Activated T-cell treated with anti-CD3 and anti-CD28 coated beads for 1 hour (primary cell): ENCODE measurements at places on chromosomes 7 and 10.

- no peak for DNase-seq
Observed at GRCh38 chr7:42272793-42273665, 36.0 kb upstream of the GLI3 start.

DNA sequence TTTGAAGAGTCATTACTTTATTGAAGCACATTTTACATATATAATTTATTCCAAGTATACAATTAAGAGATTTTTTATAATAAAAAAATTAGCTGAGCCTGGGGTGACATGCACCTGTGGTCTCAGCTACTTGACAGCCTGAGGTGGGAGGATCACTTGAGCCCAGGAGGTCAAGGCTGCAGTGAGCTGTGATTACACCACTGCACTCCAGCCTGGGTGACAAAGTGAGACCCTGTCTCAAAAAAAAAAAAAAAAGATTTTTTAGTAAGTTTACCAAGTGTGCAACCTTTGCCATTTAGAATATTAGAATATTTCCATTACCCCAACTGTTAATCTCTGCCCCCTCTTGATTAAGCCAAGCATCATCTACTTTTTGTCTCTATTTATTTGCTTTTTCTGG is 196.0 kb downstream of the CCSER2 start:
- DNase-seq = no peak

DNA sequence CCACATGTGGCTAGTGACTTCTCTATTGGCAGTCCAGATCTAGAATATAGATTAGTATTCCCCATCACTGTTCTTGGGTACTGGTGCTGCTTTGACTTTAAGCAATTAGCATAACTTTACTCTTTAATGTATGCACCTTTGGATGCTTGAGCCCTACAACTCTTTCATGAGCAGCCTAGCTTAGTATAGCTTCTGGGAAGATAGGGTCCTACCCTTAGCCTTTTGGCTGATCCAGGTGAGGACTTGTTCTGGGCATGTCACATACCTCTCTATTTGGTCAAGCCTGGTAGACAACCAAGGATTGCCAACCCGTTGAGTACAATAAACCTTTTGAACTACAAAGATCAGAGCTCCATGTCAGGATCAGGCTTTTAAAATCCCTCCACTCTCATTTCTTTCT is 17.7 kb downstream of the PCGF5 start:
- no peak for DNase-seq

GRCh38 chr10:24777196-24777595 is 53.5 kb upstream of the ARHGAP21 start:
- no peak for DNase-seq

DNA sequence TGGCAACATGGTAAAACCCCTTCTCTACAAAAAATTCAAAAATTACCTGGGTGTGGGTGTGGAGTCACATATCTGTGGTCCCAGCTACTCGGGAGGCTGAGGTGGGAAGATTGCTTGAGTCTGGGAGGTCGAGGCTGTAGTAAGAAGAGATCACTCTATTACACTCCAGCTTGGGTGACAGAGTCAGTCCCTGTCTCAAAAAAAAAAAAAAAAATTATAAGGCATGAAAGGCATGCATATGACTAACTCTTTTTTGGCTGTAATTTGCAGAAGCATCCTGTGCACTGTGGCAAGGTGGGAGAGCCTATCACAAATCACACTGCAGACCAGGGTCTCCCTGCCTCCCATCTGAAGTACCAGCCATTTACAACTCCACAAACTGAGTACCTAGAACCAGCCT is 14.1 kb upstream of the MYPN start:
- no peak for DNase-seq

DNA sequence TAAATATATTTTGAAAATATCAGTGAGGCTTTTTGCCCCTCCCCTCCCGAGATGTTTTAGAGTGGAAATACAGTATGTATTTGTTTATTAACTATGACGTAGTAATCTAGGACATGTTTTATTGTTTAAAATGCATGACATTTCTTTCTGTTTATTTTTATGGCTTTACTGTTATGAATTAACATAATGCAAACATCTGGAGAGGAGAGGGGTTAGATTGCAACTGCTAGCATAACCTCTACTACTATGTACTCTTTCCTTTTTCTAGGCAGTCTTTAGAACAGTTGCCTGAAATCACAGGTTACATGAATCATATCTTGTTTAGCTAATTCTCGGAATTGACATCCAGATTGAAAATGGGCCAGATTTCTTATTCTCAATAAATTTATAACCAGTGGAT is 7.4 kb downstream of the BTAF1 start:
- DNase-seq = no peak

DNA sequence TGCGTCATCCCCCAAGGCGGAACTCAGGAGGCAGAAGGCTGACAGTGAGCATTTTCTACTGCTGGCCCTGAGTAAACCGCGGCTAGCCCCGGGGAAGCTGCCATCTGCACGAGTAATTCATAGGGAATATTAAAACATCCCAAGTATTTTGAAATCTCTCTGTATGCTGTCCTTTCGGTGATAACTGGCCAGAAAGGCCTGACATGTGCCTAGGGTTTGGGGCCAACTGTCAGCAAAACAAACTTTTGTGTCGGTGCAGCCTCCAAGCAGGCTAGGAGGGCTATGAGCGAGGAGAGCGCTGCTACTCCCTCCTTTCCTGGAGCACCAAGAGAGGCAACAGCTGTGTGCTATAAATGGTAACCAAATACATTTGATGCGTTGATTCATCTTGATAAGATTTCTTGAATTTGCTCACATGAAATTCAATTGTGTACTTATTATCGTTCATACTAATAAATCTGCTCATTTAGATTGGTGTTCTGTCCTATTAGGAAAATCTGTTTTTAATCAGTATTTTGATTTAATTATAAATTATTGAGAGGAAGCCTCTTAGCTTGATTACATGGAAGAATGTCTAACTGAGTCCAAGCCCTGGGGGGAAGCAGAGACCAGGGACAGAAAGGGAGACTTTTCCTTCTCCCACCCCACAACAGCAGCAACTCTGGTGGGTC is 124.4 kb upstream of the NPS start:
- DNase-seq = no peak

- no peak for DNase-seq
Observed at GRCh38 chr10:70317272-70317942, 33.6 kb upstream of the NPFFR1 start.

DNA sequence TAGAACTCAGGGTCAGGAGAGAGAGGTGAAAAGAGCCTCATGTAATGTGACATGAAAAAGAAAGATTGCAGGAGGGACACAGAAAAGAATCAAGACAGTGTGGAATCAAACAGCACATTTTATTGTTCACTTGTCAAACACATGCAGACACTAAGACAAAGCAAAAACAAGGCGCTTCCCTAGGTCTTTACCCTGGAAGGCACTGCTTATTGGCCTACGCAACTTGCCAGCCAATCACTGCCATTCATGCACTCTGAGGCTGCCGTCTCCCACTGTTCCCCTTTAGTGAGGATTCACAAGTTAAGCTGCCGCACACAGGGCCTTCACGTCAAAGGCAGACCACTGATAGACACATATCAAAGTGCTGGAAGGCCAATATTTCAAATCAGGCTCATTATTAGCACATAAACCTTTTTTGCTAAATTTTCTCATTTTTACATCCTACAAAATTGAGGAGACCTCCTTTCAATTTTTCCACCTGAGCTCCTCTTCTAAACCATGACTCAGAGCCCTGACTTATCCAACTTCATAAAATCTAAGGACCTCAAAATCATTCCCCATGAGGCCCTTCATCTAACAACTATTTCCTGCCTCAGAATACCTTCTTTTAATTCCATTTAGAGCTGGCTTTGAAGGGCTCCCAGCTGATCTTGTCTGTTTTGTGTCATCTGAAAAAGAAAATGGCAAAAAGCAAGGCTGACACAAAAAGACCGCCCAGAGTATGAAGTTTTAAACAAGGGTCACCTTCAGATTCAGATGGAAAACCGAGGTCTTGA is 149.4 kb downstream of the CHCHD3 start:
- DNase-seq = no peak

GRCh38 chr7:138632826-138633602 is 68.1 kb downstream of the SVOPL start:
- no peak for DNase-seq

DNA sequence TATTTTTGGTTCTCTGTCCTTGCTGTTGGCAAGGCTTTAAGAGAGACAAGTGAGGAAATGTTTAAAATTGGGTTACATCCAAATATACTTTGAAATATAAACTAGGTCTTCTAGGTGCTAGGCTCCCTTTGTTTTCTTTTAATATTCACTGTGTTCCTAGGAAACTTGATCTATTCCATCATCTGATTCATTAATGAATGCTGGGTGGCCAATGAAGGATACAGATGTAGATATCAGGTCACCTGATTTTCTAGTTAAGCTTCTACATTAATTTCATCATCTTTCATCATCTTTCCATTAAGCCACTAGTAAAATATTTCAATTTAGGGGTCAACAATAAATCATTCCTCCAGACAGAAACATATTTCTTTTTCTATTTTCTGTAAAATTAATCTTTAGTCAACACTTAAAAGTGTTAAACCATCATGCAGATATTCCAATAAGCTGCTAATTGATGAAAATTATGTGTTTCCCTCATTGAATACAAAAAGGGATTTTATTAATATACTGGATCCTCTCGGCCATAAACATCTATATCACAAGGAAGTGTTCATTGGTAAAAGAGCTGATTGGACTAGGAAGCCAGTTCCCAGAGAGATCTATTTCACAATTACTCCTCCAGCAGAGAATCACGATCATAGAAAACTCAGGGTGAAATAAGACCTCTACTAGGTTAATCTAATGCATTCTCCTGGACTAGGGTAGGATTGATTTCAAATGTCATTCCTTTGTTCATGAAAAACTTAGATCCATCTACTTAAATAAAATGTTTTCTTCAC is 14.7 kb downstream of the HGF start:
- no peak for DNase-seq

DNA sequence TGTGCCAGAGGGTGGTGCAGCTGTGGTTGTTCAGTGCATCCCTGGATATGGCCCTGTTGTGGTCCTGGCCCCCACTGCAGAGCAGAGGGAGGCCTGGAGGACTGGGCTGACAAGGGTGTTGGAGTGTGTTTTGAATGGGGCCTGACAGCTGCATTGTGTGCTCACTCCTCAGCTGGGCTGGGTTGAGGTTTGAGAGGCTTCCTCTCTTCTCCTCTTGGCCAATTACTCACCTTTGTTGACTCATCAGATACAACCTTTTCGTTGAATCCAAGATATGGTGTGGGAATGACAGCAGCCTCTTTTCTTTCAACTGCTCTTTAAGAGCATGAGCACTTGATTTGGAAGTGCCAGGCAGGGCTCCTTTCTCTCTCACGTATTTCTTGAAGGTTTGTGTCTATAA is 228.5 kb upstream of the COBL start:
- DNase-seq = no peak

DNA sequence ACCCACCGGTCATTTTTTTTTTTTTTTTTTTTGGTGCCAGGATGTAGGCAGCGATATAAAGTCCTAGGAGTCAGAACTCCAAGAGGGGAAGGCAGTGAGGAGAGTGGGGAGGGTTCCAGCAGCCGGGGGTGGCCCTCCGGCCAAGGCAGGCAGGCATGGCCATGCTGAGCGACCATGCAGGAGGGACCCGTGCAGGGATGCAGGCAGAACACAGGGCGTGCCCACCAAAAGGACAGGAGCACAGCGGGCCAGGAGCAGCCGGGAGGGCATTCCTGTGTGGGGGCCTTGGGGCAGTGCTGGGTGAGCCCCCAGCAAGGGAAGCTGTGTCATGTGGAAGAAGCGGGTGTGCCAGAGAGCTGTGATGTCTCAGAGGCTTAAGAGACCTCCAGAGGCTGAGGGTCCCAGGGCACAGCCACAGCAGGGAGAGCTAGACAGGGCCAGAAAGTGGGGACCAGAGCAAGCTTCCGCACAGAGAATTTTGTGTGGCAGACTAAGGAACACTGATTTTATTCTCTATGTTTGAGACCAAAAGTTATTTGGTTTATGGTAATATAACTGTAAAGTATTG is 5.7 kb downstream of the ZFAND2A start:
- DNase-seq = no peak

- no peak for DNase-seq
Observed at GRCh38 chr7:1538544-1539180, 8.2 kb downstream of the MAFK start.

- DNase-seq = no peak
Observed at GRCh38 chr7:49400891-49401550, 372.4 kb upstream of the VWC2 start.

DNA sequence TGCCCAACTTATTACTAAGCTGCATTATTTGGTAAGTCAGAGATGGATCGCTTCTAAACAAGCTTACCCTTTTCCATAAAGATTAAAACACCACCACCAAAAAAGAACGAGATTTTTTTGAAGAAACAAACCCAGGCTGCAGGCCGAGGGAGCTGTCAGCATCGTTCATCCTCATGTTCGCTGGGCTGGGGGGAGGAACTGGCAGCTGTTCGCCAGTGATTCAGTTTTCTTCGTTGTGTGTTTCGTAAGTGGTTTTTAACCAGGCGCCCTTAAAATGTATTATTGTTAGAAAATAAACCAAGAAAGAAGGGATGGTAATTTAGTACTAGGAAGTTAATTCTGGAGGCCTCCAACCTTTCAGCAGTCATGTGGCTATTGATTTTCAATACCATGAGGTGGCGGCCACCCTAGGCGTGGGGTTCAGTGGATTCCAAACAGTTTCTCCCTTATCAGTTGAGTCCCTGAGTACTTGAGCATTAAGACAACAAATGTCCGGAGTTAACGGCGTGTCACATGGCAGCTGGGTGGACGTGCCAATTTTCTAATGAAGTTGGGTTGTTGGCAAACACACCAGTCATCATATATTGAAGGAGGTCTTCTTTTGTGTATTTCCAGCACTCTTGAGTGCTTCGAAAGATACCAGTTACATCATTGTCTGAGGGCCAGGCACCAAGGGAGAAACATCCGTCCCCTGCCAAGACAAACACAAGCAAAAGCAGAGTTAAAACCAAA is 173.2 kb downstream of the EBF3 start:
- DNase-seq = no peak
